ENCODE measurements at places on chromosomes 1 and 21. TPM values are rescaled to one million over a fixed set of nuclear protein-coding genes. Genes with fewer than 3 reads are reported as not detected.

DNA sequence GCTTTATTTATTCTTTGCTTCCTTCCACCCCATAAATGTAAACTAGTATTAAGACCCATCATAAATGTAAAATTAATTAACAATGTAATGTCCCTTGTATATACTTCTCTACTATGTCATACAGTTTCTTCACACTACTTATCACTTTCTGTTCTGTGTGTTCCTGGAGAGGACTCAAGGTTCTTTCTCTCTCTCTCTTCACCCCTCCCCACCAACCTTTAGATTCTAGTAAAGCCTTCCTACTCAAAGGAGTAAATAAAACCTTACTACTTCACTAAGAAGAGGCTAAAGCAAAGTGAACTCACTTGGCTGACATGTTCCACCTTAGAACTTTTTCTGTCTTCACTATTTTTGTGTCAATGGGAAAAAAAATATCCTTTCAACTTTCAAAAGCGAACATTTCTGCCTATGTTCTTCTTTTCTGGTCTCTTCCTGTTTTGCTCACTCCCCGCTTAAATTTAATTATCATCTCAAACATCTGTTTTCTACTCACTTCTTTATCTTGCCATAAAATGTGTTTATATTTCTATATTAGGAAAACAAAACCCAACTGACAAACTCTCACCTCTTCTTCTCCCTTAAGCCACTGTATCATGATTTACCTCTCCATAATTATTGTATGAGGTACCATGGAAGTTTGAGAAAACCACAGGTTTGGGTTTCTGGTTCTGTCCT, 260.3 kb downstream of the DPYD start:
- H3K27me3 ChIP-seq, result no peaks in the 10 kb centered on the region
- no peak overlapping the region for H3K27ac ChIP-seq
- DNase-seq, result no peak
- peaks cover 6% of the 10 kb centered on the region for H3K4me1 ChIP-seq

DNA sequence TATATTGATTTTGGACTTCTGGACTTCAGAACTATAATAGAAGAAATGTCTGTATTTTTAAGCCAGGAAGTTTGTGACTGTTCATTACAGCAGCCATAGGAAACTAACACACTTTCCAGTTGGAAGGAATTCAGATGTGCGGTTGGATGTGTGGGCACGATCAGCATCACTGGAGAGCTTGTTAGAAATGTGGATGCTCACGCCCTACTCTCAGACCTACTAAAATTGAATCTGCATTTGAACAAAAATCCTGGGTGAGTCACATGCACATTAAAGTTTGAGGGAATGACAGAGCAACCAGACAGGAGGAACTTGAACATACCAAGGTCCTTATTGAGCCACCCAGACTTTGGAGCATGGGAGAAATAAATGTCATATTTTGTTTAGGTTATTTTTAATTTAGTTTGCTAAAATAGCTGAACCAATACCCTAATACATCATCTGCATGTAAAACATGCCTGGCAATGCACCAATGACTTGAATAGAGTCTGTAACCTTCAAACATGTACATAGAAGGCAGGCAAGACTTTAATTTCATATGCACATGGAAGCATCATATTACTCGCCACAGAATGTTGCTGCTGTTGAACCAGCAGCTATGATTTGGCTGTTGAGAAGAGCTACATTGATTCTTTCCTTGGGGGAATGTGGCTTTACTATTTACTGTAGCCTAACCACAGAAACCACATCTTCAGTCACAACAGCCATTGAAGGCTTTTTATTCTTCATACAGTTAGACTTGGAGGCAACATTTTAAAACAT, 346.2 kb downstream of the BARHL2 start:
- H3K36me3 ChIP-seq, result no peaks in the 10 kb centered on the region
- H3K4me1 ChIP-seq, result peaks cover 3% of the 10 kb centered on the region
- H3K4me3 ChIP-seq, result no peak overlapping the region

GRCh38 chr21:36022427-36023091, 37.8 kb downstream of the SETD4 start:
- no peak overlapping the region for H3K27ac ChIP-seq
- no peaks in the 10 kb centered on the region for H3K27me3 ChIP-seq
- H3K36me3 ChIP-seq, result no peaks in the 10 kb centered on the region
- no peak overlapping the region for H3K4me3 ChIP-seq
- DNase-seq, result no peak

GRCh38 chr1:153292185-153292584, 20.6 kb downstream of the PGLYRP3 start:
- DNase-seq, result no peak
- H3K27me3 ChIP-seq, result no peaks in the 10 kb centered on the region
- peak overlapping the region; percentile 3 for H3K27ac ChIP-seq
- H3K4me1 ChIP-seq, result peaks cover 25% of the 10 kb centered on the region
- no peak overlapping the region for H3K4me3 ChIP-seq

DNA sequence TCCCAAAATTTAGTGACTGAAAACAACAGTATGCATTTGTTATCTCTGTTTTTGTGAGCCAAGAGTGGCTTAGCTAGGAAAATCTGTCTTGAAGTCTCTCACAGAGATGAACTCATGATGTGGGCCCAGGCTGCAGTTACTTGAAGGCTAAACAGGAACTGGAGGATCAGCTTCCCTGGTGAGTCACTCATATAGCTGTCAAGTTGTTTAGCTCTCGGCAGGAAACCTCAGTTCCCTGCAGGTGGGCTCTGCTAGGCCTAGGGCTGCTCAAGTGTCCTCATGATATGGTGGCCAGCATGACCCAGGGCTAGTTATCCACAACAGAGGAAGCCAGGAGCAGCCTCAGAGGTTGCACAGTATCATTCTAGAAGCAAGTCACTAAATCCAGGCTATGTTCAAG, 30.2 kb upstream of the DDX59 start:
- H3K27me3 ChIP-seq, result peaks cover 14% of the 10 kb centered on the region
- DNase-seq, result no peak
- H3K27ac ChIP-seq, result no peak overlapping the region
- no peak overlapping the region for H3K4me3 ChIP-seq
- no peaks in the 10 kb centered on the region for H3K4me1 ChIP-seq

- peaks cover 11% of the 10 kb centered on the region for H3K4me1 ChIP-seq
- H3K27ac ChIP-seq, result peak overlapping the region; percentile 94
- no peak for DNase-seq
- peaks cover 8% of the 10 kb centered on the region for H3K36me3 ChIP-seq
- H3K27me3 ChIP-seq, result no peaks in the 10 kb centered on the region
Measured at GRCh38 chr21:42892582-42892930, 553 bp upstream of the NDUFV3 start.

- no peaks in the 10 kb centered on the region for H3K27me3 ChIP-seq
- peaks cover 31% of the 10 kb centered on the region for H3K4me1 ChIP-seq
- DNase-seq, result peak; percentile 28
Measured at GRCh38 chr1:9111957-9112356, 16.9 kb downstream of the GPR157 start.

- H3K27ac ChIP-seq, result no peak overlapping the region
- peaks cover 10% of the 10 kb centered on the region for H3K4me1 ChIP-seq
- DNase-seq, result no peak
- H3K4me3 ChIP-seq, result no peak overlapping the region
- no peaks in the 10 kb centered on the region for H3K36me3 ChIP-seq
Measured at GRCh38 chr1:19668888-19669287, 4.2 kb downstream of the HTR6 start.

DNA sequence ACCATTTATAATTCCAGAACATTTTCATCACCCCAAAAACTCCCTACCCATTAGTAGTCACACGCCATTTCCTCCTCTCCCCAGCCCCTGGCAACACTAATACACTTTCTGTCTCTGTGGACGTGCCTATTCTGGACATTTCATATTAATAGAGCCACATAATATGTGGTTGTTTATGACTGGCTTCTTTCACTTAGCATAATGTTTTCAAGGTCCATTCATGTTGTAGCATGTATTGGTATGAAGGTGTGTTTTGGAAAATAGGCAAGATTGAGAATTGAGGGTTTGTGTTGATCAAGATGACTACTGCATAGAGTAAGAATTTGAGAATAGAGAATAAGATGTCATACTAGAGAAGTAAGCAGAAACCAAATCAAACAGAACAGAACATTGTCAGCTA, 67.5 kb downstream of the ZFYVE9 start:
- H3K36me3 ChIP-seq, result no peaks in the 10 kb centered on the region
- H3K27ac ChIP-seq, result no peak overlapping the region
- no peaks in the 10 kb centered on the region for H3K4me1 ChIP-seq
- no peak overlapping the region for H3K4me3 ChIP-seq

- H3K4me3 ChIP-seq, result peak overlapping the region; percentile 14
- H3K27ac ChIP-seq, result peak overlapping the region; percentile 86
- no peaks in the 10 kb centered on the region for H3K36me3 ChIP-seq
- peak; percentile 45 for DNase-seq
- no peaks in the 10 kb centered on the region for H3K27me3 ChIP-seq
Measured at GRCh38 chr21:45827302-45827692, 154.3 kb upstream of the COL6A1 start.

DNA sequence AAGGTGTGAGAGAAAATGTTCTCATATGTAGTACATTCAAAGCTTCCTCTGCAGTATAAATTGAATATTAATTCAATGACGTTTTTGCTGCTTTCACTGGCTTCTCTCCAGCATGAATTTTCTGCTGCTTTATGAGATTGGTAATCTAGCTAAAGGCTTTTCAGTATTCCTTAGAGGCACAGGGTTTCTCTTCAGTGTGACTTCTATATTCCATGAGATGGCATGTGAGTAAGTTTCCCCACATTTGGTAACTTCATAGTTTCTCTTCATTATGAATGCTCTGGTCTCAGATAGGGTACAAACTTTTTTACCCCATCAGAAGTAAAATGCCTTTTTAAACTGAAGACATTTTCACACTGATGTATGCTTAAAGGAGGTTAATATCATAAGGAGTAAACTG, 10.4 kb upstream of the KLF18 start:
- no peaks in the 10 kb centered on the region for H3K4me1 ChIP-seq
- no peak for DNase-seq
- H3K4me3 ChIP-seq, result no peak overlapping the region
- no peak overlapping the region for H3K27ac ChIP-seq
- no peaks in the 10 kb centered on the region for H3K36me3 ChIP-seq

DNA sequence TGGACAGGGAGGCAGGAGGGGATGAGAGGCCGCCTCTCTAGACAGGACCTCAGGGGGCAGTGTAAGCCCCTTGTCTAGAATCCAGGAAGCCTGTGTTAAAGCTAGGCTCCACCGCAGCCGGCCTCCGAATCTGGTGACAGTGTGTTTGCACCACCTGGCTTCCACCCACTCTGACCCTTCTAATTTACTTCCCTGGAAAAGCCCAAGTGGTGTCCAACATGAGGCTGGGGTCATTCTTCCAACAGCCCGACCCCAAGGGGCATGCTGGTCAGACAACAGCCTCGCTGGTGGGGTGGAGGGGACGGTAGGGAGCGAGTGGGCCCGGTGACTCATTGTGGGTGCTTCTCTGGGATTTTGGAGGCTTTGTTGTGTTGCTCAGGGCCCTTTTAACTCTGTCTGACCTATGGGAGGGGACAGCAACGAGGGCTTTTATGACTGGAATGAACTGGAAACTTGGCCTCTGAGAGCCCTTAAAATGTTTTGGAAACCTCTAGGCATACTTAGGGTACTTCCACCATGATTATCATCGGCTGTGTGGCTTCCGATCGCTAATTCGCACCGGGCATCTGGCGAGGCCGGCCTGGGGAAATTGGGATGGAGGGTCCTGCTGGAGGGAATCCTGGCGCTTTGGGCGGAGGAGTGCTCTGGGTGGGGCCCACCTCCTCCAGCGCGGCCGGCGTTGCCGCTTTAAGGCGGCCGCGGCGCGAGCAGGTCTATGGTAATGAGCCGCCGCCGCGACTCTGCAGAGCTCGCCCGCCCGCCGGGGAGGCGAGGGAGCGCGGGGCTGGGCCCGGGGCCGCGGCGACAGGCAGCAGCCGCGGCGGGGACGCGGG, at the start of gene CELSR2:
CELSR2 (plus strand) TSS at position 743 of the 833 bp plus-strand sequence. CDS start 541 bp downstream, outside the sequence.
- DNase-seq, result peak; percentile 69
- H3K4me1 ChIP-seq, result peaks cover 4% of the 10 kb centered on the region
- H3K27me3 ChIP-seq, result peaks cover 12% of the 10 kb centered on the region
- H3K36me3 ChIP-seq, result no peaks in the 10 kb centered on the region
- H3K4me3 ChIP-seq, result peak within 1 kb of the TSS; percentile 63

- DNase-seq, result no peak
- no peak overlapping the region for H3K4me3 ChIP-seq
- H3K36me3 ChIP-seq, result no peaks in the 10 kb centered on the region
- H3K27ac ChIP-seq, result no peak overlapping the region
Measured at GRCh38 chr1:207970329-207971233, 59.7 kb upstream of the CD34 start.

- no peak overlapping the region for H3K27ac ChIP-seq
- peak overlapping the region; percentile 38 for H3K4me3 ChIP-seq
- H3K27me3 ChIP-seq, result peaks cover 22% of the 10 kb centered on the region
- H3K36me3 ChIP-seq, result no peaks in the 10 kb centered on the region
- no peak for DNase-seq
Measured at GRCh38 chr1:151593730-151594129, 18.1 kb upstream of the SNX27 start.

GRCh38 chr1:80837066-80837465, 963.7 kb upstream of the ADGRL2 start:
- no peak overlapping the region for H3K4me3 ChIP-seq
- no peaks in the 10 kb centered on the region for H3K27me3 ChIP-seq
- DNase-seq, result no peak
- H3K4me1 ChIP-seq, result no peaks in the 10 kb centered on the region

GRCh38 chr1:64295136-64295535, 91.7 kb downstream of the UBE2U start:
- DNase-seq, result no peak
- H3K27me3 ChIP-seq, result peaks cover 16% of the 10 kb centered on the region
- no peaks in the 10 kb centered on the region for H3K36me3 ChIP-seq
- H3K4me1 ChIP-seq, result no peaks in the 10 kb centered on the region
- H3K4me3 ChIP-seq, result no peak overlapping the region

Gene DCST1
- not detected for total RNA-seq

Gene RASSF5
- 201 TPM for total RNA-seq

Gene ARHGAP30
- 304 TPM for total RNA-seq

Gene ENAH
- not detected for total RNA-seq
